ENCODE measurements at places on chromosomes 6 and 20.

- DNase-seq, result no peak
These were observed 61.6 kb downstream of the PHACTR2 start for GRCh38 chr6:143739341-143739851.

GRCh38 chr6:166853371-166854325 lies 102.7 kb downstream of the RNASET2 start:
- DNase-seq, result no peak

GRCh38 chr6:155738602-155739105 lies 283.0 kb upstream of the NOX3 start:
- DNase-seq, result no peak

GRCh38 chr6:53440336-53440945 lies 91.7 kb upstream of the ELOVL5 start:
- DNase-seq, result peak; percentile 40
